Activated CD4-positive, alpha-beta T cell treated with anti-CD3 and anti-CD28 coated beads, Interleukin-2, amount 10 ng/mL, durations not matched to agents 7 days and 5 days (primary cell): ENCODE measurements at places on chromosomes 4 and X.

DNA sequence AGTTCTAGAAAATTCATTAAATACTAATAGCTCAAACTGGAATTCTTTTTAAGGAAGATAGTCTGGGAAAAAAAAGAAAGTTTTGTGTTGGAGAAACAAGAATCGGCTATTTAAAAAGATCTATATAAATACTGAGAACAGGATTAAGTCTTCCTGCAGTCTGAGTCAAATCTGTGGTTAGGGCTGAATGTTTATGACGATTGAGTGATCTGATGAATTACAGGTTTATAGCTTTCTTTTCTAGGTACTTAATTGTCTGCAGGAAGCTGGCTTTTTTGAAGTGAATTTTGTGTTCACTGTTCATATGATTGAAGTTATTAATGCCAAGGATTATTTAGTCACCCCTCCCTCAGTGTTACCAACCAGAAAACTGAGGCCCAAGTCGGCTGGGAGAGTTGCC, 42.2 kb downstream of the TLL1 start:
- no peak for DNase-seq

GRCh38 chr4:184382189-184382846, 92.0 kb downstream of the IRF2 start:
- peak; percentile 41 for DNase-seq

GRCh38 chr4:612749-613125, 12.6 kb upstream of the PDE6B start:
- DNase-seq: no peak

DNA sequence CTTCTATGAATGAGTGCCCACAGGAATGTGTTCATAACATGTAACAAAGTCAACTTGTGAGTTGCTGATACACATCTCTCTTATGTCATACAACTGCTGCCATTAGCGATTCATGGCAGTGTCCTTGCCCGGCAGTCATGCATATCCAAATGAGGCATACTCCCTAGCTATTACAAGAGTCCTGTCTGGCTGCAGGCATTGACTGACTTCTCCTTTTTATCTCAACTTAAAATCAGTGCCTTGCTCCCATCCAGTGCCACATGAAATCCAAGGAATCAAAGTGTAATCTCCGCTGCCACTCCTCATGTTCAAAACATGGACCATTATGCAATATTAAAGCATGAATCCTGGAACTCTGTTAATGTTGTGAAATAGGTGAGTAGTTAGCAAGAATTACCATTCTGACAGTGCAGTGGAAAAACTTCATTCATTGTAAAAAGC, 348.9 kb upstream of the FTHL17 start:
- no peak for DNase-seq

GRCh38 chr4:5137927-5138326, 86.6 kb downstream of the STK32B start:
- no peak for DNase-seq

DNA sequence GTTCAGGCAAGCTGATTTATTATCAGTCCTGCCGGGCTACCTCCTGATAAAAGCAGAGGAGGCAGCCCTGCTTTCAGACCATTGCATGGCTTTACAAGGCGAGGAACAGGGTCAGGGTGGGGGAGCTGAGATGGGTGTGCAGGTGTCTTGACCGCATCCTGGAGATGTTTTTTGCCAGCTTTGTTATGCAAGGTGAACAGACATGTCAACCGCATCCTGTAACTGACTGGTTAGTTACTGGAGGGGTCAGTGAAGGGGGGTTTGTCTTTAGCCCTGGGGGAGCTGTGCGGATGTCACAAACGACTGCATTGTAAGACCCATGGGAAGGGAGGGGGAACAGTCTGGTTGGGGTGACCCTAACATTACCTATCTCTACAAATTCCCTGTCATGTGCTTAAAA, 10.0 kb downstream of the ADAM29 start:
- no peak for DNase-seq

GRCh38 chr4:155774033-155774432, 15.2 kb downstream of the GUCY1B1 start:
- no peak for DNase-seq

DNA sequence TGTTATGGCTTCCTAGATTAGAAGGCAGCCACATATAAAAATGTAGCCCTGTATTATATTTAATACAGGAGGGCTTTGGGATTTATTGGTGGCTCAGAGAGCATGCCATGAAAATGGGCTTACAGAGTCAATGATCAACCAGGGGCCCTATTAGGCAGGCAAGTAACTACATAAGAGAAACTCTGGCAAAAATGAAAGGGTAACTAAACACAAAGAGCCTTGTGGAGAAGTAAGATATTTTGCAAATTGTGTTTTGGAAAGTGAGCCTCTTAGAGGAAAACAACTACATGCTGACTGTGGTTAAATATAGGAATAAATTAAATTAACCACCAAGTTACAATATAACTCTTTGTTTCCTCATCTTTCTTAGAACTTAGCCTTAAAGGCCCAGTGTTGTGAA, 5.5 kb downstream of the SAT1 start:
- no peak for DNase-seq

GRCh38 chr4:87025614-87026041, 90.8 kb downstream of the AFF1 start:
- no peak for DNase-seq

DNA sequence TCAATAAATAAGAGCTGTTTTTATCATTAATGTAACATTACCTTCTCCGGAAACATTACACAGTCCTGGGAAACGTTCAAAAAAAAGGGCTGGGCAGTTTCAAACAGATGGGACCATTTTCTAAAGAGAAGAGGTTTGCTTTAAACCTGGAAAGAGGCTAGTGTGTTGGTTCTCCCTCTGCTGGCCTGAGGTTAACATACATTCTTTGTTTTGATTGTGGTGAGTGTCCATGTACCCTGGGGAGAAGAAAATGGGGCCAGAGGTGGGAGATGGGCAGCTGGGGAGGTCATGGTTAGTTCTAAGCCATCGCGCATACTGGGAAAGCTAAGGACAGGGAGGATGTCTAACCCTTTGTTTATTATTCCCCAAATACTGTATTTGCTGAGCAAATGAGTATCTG, 194.7 kb downstream of the CPEB2 start:
- DNase-seq: no peak

DNA sequence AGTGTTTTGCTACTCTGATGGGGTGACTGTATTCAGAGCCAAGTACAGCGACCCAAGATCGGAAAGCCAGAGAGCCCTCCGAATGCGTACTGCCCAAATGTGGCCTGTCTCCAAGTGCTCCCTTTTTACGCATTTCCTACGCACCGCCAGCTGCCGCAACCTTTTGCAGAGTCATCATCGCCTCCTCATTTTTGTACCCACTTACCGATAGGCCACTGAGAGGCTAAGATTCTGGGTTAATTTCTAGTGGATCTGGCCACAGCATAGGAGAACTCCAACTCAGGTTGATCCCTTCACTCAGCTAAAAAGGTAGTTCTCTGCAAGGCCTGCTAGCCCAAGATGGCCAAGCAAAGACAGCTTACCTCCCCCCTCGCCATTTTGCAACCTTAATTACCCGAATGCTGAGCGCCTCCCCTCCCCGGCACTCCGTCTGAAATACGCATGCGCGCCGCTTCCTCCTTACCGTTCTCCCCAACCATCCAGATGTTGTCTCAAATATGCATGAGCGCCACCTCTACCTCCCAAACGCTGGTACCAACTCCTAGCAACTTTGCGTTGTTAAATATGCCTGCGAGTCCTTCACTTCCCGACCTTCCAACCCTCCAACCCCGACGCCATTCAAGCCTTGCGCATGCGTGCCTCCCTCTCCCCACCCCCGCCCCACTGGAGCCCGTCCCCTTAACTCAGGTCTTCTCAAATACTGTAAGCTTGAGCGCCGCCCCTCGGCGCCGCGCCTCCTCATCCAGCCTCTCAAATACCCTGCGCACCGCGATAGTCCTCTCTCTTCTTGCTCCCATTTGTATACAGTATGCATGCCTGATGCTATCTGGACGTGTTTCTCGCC, 11.8 kb upstream of the ZCCHC13 start:
- DNase-seq: peak; percentile 84

DNA sequence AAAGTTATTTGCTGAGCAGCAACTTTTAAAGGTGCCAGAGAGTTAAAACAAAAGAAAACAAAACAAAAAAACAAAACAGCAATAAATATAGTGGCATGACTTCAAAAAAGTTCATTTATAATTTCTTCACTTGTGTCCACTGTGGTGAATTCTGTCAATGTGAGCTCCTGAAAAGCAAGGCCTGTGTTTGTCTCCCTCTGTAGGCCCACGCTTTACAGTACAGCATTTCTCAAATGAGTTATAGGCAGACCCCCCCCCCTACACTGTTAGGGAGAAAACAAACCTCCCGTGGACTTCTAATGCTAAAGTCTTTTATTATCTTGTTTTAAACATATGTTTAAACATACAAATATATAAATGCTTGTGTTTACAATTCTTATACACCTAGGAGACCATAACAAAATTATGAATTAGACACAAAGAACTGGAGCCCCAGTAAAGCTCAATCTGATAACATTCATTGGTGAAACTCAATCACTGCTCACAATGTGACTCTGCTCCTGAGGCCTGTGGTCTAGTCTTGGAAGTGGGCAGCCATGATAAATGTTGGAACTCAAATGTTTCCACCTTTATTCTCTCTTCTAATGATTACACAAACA, 47.0 kb upstream of the SCOC start:
- DNase-seq: no peak

GRCh38 chr4:80155316-80155982, 41.9 kb upstream of the PRDM8 start:
- no peak for DNase-seq

- no peak for DNase-seq
Measured at GRCh38 chrX:53440101-53440500, 5.9 kb upstream of the HSD17B10 start.
